ENCODE measurements at places on chromosomes 2 and 18.

GRCh38 chr2:173298536-173299097 lies 56.1 kb upstream of the CDCA7 start:
- no peaks in the 10 kb centered on the region for H3K4me1 ChIP-seq
- no peak overlapping the region for H3K27ac ChIP-seq
- DNase-seq: no peak

DNA sequence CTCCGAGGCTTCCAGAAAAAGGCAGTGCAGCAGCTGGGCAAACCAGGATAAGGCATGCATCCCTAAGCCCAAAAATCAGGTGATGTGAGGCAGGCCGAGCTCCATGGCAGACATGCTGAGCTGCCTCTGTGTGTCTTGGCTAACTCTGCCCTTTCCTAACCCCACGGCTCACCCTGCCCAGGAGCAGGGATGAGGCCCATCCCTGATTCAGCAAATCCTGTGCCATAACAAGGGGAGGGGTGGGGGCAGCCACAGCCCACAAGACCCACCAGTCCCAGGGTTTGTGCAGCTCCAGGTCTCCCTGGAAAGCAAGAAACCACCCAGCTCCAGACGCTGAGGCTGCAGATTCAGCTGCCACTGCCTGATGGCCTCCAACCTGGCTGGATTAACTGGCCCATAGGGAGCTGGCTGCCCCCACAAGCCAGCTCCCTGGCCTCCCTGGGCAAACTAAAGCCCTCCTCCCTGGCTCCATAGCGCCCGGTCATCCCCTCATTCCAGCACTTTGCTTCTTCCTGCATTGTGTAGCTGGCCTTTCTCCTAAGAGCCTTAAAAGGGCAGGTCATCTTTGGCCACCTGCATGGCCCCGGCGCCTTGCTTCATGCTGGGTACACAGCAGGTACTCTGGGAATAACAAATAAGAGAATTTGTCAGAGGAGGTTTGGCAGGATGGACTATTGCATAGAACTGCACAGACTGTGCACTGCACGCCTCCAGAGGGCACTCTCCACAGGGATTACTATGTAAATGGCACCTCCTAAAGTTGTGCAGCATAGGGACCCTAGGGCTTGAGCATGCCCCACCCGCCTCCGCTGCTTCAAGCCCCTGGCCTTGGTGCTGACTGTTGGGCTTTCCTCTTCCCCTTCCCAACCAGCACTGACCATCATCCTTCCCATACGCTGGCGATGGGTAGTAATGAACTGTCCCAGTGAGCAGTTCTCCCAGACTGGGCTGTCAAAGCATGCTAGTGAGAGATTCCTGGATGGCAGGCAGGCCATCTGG lies 10.7 kb downstream of the STEAP3 start:
- no peak overlapping the region for H3K4me3 ChIP-seq
- no peaks in the 10 kb centered on the region for H3K27me3 ChIP-seq
- no peak for DNase-seq
- no peak overlapping the region for H3K27ac ChIP-seq

DNA sequence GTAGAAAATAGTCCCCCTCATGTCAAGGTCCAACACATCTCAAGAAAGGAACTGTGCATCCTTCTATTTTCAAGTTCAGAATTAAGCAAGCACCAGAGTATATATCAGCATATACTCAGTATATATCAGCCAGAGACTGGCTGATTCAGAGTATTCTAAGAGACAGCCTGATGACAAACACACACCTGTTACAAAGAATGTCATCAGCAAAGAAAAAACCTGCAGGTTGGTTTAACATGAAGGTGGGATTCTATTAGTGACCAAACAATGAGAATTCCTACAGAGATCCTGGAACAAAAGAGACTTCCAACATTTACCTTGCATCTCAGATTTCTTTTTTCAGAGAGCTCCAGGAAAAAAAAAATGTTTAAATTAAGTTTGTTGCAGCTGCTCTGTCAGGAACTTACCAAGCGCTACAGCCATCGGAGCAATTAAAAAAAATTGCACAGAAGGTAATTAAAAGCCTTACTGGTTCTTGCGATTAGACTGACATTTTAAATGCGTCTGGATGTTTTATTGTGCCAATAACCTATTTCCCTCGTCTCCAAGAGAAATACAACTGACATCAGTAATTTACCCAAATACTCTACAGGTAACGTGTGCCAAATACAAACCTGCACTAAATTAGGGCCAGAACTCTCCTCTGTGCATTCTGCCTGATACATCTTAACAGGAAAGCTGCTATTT lies 218.1 kb downstream of the HNMT start:
- no peaks in the 10 kb centered on the region for H3K27me3 ChIP-seq
- H3K4me3 ChIP-seq: no peak overlapping the region
- no peaks in the 10 kb centered on the region for H3K4me1 ChIP-seq
- no peak for DNase-seq
- H3K27ac ChIP-seq: no peak overlapping the region

DNA sequence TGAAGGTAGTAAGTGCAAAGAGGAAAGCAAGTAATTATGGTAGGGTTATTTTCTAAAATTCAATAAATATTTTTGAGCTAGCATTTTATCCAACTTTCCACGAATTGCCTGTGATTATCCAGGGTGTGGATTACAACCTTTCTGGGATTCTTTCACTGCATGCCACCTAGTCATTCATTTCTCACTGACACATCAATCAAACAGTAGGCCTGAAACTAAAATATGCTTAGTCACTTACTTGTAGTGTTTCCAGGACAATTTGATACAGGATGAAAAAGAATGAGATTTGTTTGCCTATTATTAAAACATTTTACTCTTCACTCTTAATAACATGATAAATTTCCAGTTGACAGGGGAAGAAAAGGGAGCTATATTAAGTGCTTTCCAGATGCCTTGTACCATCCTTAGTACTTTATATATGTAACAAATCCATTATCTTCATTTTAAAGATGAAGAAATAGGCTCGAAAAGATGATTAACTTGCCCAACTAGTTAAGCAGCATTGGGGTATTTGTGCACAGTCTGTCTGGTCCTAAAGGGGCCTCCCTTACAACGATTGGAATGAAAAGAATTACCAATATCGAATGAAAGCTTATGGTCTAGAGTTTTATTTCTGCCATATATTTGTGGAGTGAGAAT lies 70.4 kb downstream of the KCTD1 start:
- H3K4me3 ChIP-seq: no peak overlapping the region
- H3K36me3 ChIP-seq: no peaks in the 10 kb centered on the region
- DNase-seq: no peak
- H3K27me3 ChIP-seq: no peaks in the 10 kb centered on the region
- peaks cover 22% of the 10 kb centered on the region for H3K4me1 ChIP-seq

DNA sequence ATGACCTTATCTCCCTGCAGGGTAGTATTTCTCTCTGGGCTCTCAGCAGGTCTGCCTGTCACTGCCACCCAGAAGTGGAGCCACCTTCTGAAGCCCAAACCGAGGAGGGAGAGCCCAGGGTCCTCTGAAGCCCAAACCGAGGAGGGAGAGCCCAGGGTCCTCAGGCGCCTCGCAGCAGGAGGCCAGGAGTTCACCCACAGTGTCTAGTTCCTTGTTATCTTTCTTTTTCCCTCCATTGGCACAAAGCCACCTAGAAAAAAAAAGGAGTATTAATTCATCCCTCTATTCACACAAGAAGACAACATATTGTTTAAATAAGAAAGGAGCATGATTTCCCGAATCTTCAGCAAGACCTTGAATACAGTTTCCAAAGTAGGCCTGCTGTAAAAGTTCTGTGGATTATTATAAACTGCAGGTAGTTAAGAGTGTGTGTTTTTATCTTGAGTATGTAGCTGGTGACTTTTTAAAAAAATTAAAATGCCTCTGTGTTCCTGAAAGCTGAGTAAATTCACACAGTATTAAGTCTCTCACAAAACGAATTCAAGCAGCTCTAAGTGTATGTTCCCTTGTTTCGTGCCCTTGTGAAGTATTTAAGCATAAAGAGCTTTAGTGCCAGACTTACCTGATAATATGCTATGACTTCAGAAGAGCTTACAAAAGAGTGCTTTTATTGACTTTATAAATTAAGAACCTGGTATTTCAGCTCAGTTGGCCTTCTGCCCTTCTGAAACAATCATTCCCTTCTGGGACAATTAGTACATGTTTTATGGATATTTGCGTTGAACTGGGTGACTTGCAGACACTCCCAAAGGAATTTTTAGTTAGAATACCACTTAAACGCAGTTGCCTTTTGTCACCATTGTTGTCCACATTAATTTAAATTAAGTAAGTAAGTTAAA lies 11.7 kb upstream of the GRHL1 start:
- H3K4me3 ChIP-seq: no peak overlapping the region
- DNase-seq: no peak
- no peaks in the 10 kb centered on the region for H3K27me3 ChIP-seq
- H3K36me3 ChIP-seq: no peaks in the 10 kb centered on the region
- no peak overlapping the region for H3K27ac ChIP-seq

DNA sequence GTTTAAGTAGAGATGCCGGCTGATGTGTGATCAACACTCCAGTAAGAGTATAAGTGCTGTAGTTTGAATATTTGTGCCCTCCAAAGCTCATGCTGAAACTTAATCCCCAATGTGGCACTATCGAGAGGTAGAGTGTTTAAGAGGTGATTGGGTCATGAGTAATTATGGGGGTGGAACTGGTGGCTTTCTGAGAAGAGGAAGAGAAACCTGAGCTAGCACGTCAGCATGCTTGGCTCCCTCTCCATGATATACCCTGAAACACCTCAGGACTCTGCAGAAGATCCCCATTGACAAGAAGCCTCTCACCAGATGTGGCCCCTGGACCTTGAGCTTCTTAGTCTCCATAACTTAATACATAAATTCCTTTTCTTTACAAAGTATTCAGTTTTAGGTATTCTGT lies 584.8 kb downstream of the TSN start:
- no peaks in the 10 kb centered on the region for H3K36me3 ChIP-seq
- DNase-seq: no peak
- no peak overlapping the region for H3K4me3 ChIP-seq
- H3K4me1 ChIP-seq: no peaks in the 10 kb centered on the region
- H3K27me3 ChIP-seq: no peaks in the 10 kb centered on the region
- H3K27ac ChIP-seq: no peak overlapping the region

DNA sequence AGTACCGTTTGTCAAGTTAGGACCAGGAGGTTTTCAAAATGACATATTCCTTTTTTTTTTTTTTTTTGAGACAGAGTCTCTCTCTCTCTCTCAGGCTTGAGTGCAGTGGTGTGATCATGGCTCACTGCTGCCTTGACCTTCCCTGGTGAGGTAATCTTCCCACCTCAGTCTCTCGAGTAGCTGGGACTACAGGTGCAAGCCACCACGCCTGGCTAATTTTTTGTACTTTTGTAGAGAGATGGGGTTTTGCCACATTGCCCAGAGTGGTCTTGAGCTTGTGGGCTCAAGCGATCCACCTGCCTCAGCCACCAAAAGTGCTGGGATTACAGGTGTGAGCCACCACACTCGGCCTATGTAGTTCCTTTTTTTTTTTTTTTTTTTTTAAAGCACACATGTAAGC lies 127.9 kb upstream of the SEC11C start:
- DNase-seq: peak; percentile 30
- H3K4me1 ChIP-seq: peaks cover 16% of the 10 kb centered on the region
- H3K27ac ChIP-seq: no peak overlapping the region
- H3K4me3 ChIP-seq: no peak overlapping the region

DNA sequence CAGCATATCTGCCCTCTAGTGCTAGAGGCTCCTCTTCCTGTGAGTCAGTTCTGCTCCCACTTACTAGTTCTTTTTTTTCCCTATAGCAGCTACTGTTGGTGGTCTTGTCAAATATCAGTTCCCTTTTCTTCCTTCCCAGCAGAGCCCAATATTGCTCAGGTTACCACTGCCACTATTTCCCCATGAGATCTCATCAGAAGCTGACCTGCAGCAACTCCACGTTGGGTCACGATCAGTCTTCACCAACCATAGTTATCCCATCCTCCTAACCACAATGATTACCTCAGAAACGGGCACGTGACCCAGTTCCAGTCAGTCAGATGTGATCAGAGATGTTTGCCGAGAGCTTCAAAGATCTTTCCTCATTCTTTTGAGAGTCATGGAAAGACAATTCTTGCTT lies 59.7 kb upstream of the CAPN13 start:
- H3K27ac ChIP-seq: no peak overlapping the region
- H3K4me3 ChIP-seq: no peak overlapping the region
- H3K36me3 ChIP-seq: no peaks in the 10 kb centered on the region
- H3K4me1 ChIP-seq: no peaks in the 10 kb centered on the region

DNA sequence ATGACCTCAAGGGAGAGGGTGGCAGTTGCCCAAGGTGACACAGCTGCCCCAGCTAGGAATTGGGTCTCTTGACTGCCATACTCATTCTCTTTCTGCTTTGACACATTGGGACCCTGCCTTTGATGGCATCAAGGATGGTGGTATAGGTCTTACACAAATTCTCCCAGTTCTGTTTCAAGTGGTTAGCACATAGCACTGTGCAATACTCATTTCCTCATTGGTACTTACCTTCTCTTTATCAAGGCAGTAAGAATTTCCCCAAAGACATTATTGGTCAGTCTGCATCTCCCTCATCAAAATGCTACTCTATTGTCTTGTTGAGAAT lies 35.9 kb upstream of the CCDC93 start:
- no peak overlapping the region for H3K27ac ChIP-seq
- no peaks in the 10 kb centered on the region for H3K36me3 ChIP-seq
- DNase-seq: no peak

GRCh38 chr2:106306387-106306786 lies 112.3 kb upstream of the UXS1 start:
- no peaks in the 10 kb centered on the region for H3K27me3 ChIP-seq
- H3K36me3 ChIP-seq: no peaks in the 10 kb centered on the region
- H3K4me3 ChIP-seq: no peak overlapping the region
- no peaks in the 10 kb centered on the region for H3K4me1 ChIP-seq
- DNase-seq: no peak

GRCh38 chr18:31683968-31684278 lies 458 bp downstream of the B4GALT6 start:
- no peak overlapping the region for H3K27ac ChIP-seq
- DNase-seq: no peak
- peaks cover 11% of the 10 kb centered on the region for H3K4me1 ChIP-seq
- no peak overlapping the region for H3K4me3 ChIP-seq
- no peaks in the 10 kb centered on the region for H3K27me3 ChIP-seq
- no peaks in the 10 kb centered on the region for H3K36me3 ChIP-seq

GRCh38 chr2:88082781-88083180 lies 15.2 kb downstream of the SMYD1 start:
- no peaks in the 10 kb centered on the region for H3K36me3 ChIP-seq
- no peaks in the 10 kb centered on the region for H3K27me3 ChIP-seq
- no peaks in the 10 kb centered on the region for H3K4me1 ChIP-seq
- H3K27ac ChIP-seq: no peak overlapping the region
- DNase-seq: no peak

- H3K36me3 ChIP-seq: no peaks in the 10 kb centered on the region
- no peaks in the 10 kb centered on the region for H3K27me3 ChIP-seq
- no peak for DNase-seq
- no peak overlapping the region for H3K4me3 ChIP-seq
- peak overlapping the region; percentile 92 for H3K27ac ChIP-seq
These were observed 65.5 kb downstream of the BCL2L11 start for GRCh38 chr2:111186121-111186715.

- H3K27me3 ChIP-seq: no peaks in the 10 kb centered on the region
- H3K4me1 ChIP-seq: no peaks in the 10 kb centered on the region
- H3K36me3 ChIP-seq: no peaks in the 10 kb centered on the region
- H3K4me3 ChIP-seq: no peak overlapping the region
These were observed 583.1 kb upstream of the HS6ST1 start for GRCh38 chr2:128901572-128902391.

Measured in thyroid gland (tissue), 4 donors.